ENCODE measurements at places on chromosomes 16 and 17.

DNA sequence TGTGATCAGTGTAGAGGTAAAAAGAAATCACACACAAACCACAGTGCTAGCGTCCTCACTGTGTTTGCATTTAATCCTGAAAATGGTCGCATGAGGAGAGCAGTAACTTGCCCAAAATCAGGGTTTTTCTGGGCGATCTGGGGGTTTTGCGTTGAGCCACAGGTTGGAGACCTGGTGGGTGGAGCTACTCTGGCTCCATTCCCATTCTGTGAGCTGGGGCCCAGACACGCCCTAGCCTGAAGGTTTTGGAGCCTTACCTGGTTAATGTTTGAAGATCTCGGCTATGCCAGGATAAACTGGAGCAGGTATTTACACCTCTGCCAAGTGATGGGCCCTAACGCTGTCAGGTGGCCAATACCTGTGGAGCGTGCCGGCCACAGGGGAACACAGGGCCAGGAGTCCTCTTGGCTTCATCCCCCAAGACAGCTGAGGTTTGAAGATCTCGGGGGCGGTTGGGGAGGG lies 48.4 kb downstream of the MPRIP start:
- DNase-seq: no peak

DNA sequence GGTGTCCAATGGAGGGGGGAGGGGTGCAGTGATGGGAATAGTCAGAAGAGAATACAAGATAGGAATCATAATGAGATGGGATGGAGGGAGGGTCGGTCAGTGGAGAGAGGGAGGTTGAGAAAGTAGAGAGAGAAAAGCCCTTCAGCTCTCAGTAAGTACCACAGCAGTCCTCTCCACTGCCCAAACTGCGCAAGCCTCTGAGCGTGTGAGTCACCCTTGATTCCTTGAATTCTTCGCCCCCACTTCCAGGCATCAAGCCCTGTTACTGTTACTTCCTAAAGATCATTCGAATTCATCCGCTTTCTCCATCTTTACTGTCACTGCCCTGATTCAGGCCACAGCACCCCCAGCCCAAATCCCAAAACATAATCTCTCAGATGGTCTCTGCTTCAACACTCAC lies 2.5 kb downstream of the GUCY2D start:
- no peak for DNase-seq

DNA sequence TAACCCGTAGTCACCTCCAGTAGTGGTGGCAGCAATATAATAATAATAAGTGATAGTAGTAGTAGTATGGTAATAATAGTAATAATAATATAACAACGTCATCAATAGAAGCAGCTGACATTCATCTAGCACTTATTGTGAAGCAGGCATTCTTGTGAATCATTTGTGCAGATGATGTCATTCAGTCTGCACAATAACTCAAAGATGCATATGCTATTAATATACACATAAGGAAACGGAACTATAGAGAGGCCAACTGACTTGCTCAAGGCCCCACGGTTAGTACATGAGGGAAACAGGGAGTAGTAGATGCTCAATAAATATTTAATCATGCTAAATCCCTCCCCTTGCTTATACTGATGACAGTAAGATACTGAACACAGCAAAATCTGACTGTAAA lies 35.4 kb upstream of the GAN start:
- no peak for DNase-seq

- DNase-seq: no peak
Observed at GRCh38 chr17:79905832-79906231, 66.6 kb upstream of the CBX4 start.

DNA sequence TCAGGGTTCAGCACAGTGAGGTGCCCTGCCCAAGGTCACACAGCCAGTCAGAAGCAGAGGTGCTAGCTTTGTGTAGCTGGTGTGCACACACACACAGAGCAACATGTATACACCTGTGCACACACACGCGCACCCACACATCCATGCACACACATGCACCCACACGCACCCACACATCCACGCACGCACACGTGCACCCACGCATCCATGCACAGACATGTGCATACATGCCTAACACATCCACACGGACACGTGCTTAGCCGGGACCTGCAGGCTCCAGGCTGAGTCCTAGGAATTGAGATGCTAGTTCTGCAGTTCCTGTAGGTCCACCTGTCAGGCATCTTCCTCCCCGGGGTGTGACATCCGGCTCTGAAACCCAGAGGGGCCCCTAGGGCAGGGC lies 13.0 kb upstream of the DPEP1 start:
- no peak for DNase-seq

DNA sequence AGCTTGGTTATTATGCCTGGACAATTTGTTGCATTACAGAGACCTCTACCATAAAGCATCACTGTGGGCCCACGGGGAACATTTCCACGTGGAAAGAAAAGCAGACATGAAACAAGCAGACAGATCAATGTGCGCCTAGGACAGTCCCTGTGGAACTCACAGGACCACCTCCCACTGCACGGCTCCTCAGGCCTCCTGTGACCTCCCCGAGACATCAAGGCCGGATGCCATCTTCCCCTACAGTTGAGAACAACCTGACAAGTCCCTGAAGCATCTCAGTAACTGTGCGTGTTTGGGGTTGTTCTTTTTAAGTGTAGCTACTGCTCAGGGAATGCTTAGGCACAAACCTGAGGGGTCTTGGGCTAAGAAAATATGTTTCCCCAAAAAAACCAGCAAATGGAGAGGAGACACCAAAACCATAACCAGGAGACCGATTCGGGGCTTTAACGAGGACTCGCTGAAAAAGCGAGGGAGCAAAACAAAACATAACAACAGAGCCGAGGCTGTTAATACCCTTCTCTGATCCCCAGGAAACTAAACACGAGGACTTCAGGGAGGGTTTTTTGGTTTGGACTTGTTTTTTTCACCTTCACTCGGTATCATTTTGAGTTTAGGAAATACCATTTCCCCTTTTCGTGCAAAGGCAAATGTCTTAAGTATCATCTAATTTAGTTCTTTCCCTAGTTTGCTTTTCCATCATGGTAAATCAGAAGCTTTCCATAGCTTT lies 87.1 kb downstream of the CYTH1 start:
- no peak for DNase-seq

All from H9 (cell line).